ENCODE measurements at places on chromosomes 4 and X. TPM values are rescaled to one million over a fixed set of nuclear protein-coding genes. Genes with fewer than 3 reads are reported as not detected.

DNA sequence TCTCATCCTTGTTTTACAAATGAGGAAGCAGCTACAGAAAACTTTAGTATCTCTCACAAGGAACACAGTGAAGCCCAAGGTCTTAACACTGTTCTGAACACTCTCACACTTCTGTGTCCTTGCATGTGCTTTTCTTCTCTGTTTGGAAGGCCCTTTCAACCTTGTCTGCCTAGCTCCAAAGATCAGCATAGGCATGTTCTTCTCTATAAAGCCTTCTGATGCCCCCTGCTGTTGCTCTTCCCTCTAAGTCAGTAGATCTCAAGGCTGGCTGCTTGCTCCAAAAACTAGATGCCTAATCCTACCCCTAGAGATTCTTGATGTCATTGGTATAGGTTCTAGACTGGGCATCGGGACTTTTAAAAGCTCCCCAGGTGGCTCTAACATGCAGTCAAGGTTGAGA is 5.9 kb downstream of the APOO start:
- H3K4me1 ChIP-seq = peaks cover 16% of the 10 kb centered on the region
- H3K27me3 ChIP-seq = no peaks in the 10 kb centered on the region
- no peak overlapping the region for H3K4me3 ChIP-seq
- DNase-seq = peak; percentile 41
- no peak overlapping the region for H3K27ac ChIP-seq

The CSAG1 gene
- total RNA-seq = not detected

DNA sequence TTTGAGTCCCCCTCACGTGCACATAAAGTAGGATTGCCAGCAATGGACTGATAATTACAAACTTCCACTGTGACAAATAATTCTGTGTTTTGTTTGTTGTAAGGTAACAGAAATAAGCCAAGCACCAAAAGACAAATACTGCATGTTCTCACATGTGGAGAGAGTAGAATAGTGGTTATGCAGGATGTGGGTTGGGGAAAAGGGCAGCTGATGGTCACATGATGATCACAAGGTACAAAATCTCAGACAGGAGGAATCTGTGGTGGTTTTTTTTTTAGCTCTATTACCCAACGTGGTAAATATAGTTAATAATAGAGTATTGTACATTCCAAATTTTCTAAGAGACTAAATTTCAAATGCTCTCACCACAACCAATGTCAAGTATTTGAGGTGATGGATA is 182.3 kb downstream of the BANK1 start:
- no peak overlapping the region for H3K4me3 ChIP-seq
- peaks cover 2% of the 10 kb centered on the region for H3K27me3 ChIP-seq
- H3K27ac ChIP-seq = no peak overlapping the region

- no peaks in the 10 kb centered on the region for H3K36me3 ChIP-seq
- peaks cover 6% of the 10 kb centered on the region for H3K27me3 ChIP-seq
- no peak overlapping the region for H3K4me3 ChIP-seq
- no peak overlapping the region for H3K27ac ChIP-seq
- no peak for DNase-seq
These were observed 138.9 kb upstream of the INPP4B start for GRCh38 chr4:142984871-142985585.

The TLR1 gene
- total RNA-seq = 11.1 TPM

- peak; percentile 49 for DNase-seq
- no peak overlapping the region for H3K27ac ChIP-seq
- H3K4me1 ChIP-seq = peaks cover 28% of the 10 kb centered on the region
These were observed 75.2 kb downstream of the FAM53A start for GRCh38 chr4:1608821-1609500.

DNA sequence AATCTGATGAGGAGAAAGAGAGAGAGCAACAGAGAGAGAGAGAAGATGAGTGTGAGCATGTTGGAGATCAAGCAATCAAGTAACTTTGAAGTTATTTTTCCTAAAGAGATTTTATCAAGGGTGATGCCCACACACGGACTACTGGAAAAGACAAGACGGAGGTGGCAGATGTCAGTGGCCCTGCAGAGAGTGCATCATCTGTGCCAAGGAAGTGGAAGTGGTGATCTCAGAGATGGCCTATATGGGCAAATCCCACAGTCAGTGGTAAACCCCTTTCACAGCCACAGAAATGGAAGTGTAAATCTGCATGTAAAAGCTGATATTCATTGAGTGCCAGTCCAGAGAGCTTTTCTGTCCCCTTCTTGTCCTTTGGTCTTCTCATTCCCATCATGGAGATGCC is 577.2 kb upstream of the AADAT start:
- H3K27me3 ChIP-seq = no peaks in the 10 kb centered on the region
- no peaks in the 10 kb centered on the region for H3K36me3 ChIP-seq
- no peaks in the 10 kb centered on the region for H3K4me1 ChIP-seq

The CNGA1 gene
- total RNA-seq = not detected

DNA sequence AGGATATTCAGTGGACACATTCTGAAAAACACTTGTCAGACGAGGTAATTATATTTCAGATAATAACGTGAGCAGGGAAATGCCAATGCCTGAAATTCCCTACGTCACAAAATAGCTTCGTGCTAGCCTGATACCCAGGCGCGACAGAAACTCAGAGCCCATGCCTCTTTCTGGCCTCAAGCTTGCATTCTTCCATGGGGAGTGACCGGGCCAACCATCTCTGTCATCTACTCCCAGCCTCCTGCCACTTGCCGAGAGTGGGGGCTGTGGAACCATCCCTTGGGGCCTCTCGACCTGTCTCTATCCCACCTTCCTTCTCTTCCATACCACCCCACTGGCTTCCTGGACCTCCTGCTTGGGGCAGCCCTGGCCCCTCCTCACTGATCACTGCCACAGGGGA is 34.5 kb upstream of the CDKN2AIP start:
- DNase-seq = no peak
- no peaks in the 10 kb centered on the region for H3K36me3 ChIP-seq
- peaks cover 17% of the 10 kb centered on the region for H3K4me1 ChIP-seq
- no peak overlapping the region for H3K4me3 ChIP-seq

The ARHGAP24 gene
- total RNA-seq = 7.3 TPM

DNA sequence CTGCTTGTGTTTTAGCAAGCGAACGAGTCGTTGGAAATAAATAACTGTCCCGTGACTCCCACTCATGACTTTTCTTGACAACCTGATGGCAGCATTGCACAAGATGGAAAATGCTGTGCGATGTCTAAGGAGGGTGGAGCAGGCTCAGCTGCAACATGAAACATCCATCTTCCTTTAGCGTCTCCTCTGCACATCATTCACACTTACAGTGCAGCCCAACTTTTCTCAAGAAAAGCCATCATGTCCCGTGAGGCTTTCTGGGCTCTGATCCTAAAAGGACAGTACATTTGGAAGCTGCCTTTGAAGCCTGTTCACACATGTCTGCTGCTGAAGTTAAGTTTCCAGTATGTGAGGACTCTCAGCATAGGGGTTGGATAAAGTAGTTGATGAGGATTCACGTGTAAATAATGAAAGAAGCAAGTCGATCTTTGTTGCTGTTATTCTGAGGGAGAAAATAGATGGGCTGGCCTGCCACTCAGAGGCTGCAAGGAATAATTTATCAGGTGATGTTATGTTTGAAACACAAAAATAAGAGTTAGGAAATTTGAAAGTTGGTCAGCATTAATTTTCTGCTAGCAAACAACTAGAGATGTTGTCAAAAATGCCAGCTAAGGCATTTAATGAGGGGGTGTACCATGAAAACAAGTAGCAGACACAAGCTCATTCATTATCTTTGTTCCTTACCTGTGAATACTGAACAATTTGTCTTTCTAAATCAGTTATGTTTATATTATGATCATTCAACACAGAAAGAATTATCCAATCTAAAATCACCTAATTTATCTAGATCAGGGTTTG is 328.7 kb upstream of the ZFP42 start:
- no peak overlapping the region for H3K27ac ChIP-seq
- no peak for DNase-seq
- H3K4me1 ChIP-seq = no peaks in the 10 kb centered on the region
- no peaks in the 10 kb centered on the region for H3K36me3 ChIP-seq
- H3K27me3 ChIP-seq = no peaks in the 10 kb centered on the region

The TCEAL7 gene
- not detected for total RNA-seq

GRCh38 chr4:32574803-32575202 is 1854.6 kb downstream of the PCDH7 start:
- no peaks in the 10 kb centered on the region for H3K36me3 ChIP-seq
- no peak for DNase-seq
- no peaks in the 10 kb centered on the region for H3K27me3 ChIP-seq
- no peak overlapping the region for H3K27ac ChIP-seq

The NWD2 gene
- not detected for total RNA-seq

DNA sequence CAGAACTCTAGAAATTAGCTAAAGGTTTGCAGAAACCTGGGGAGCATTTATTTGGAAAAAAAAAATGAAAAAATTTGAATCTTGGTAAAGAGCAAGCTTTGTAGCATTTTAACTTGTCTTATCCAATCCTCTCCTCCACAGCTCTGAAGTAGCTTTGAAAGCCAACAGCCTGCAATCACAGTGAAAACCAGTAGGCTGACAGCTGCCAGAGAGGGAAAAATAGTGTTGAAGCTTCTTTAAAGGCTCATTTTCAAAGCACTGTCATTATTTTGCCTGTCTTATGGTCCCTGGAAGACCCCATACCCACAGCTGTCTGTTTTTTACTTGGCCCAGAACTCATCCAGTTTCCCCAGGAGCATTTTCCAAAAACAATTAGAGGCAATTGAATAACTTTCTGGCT is 230.8 kb upstream of the EDNRA start:
- H3K4me3 ChIP-seq = no peak overlapping the region
- H3K27me3 ChIP-seq = peaks cover 2% of the 10 kb centered on the region
- H3K27ac ChIP-seq = no peak overlapping the region
- H3K36me3 ChIP-seq = peaks cover 5% of the 10 kb centered on the region
- no peaks in the 10 kb centered on the region for H3K4me1 ChIP-seq
- DNase-seq = no peak

The ABCD1 gene
- 5.8 TPM for total RNA-seq
